ENCODE measurements at places on chromosomes 1 and 21. TPM values are rescaled to one million over a fixed set of nuclear protein-coding genes. Genes with fewer than 3 reads are reported as not detected.

NIBAN1 gene
- polyA plus RNA-seq: 6.9 TPM

- no peak for DNase-seq
Measured at GRCh38 chr1:102074874-102075273, 78.1 kb upstream of the OLFM3 start.

DNA sequence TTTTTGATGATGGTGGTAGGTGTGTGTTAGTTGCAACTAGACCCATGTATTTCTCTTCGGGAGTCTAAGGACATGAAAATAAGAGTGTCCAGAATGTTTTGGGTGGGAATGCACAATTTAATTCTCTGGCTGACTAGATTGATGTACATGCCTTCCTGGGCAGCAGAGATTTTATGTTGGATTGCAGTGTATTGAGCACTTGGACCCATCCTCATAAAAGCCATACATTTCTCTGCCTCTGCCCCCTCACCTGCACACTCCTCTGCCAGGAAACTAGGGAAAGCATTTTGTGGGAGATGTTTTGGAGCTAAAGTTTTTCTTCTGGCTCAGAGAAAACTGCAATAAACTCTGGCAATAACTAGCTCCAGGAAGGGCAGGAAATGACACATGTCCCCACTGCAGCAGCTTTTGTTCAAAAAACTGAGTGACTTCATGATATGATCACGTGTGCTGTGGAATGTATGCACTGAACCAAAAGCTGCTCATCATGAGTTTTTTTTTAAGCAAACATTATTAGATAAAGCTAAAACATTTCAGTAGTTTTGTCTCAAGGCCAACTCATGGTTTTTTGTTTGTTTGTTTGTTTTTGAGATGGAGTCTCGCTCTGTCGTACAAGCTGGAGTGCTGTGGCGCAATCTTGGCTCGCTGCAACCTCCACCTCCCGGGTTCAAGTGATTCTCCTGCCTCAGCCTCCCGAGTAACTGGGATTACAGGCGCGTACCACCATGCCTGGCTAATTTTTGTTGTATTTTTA, 17.6 kb downstream of the RIT1 start:
- DNase-seq: peak; percentile 52

DNA sequence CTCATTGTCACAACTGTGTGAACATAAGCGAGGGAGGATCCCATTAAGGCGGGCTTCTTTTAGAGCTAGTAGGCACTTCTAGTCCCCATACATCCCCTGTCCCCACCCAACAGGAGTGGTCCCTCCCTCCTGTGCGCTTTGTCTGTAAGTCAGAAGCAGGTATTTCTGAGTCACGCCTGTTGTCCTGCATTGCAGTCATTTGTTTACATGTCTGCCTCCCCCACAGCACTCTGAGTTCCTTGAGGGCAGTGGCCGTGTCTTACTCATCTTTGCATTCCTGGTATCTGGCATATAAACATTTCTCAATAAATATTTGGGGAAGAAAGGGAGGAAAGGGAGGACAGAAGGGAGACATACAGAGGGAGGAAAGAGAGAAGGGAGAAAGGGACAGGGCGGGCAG, 40.3 kb downstream of the PLEKHA6 start:
- peak; percentile 83 for DNase-seq

- DNase-seq: no peak
Measured at GRCh38 chr21:29416268-29416667, 117.5 kb downstream of the BACH1 start.

GRCh38 chr1:202692959-202693555, 17.2 kb downstream of the SYT2 start:
- DNase-seq: peak; percentile 90

GRCh38 chr1:7677815-7678214, 93.3 kb upstream of the VAMP3 start:
- DNase-seq: no peak
